CD4-positive, alpha-beta T cell treated with Interleukin-4 for 4 hours (primary cell): ENCODE measurements at places on chromosomes 7 and 10.

GRCh38 chr10:77027576-77027975 is 610.0 kb downstream of the KCNMA1 start:
- DNase-seq, result no peak

- no peak for DNase-seq
Observed at GRCh38 chr10:58651040-58651439, 138.4 kb downstream of the BICC1 start.

DNA sequence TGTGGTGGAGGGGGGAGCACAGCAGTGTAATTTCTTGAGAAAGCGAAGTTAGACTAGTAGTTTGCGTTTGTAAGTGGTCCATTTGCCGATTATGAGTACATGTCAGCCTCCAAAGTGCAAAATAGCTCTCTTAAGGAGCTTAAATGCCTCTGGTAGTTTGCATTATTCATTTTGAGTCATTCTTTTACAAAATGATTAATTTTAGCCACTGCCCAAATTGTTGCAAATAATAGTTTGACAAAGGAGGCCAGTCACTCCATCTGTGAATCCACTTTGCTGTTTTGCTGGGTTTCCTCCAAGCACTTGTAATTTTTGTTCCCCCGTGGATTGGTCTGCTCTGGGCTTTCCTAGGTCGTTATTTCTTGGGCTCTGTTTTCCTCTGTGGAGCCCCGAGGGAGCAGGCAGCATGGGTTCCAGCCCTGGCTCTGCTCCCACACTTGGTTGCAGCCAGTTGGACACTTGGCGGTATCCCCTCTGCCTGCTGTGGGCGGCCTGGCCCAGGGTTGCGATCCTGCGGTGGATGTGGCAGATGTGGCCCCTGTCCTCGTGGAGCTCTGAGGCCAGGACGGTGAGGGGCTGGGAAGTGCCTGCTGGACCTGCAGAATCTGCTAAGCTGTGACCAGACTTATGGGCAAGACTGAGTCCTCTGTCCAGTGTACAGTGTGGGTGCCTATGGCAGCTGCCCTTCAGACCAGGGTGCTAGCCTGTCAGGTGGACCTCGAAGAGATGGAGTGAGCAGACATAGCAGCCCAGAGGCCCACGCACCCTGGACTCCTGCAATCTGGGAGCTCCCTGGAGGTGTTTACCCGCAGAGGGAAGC is 129.1 kb upstream of the BTBD16 start:
- DNase-seq, result no peak

GRCh38 chr7:82284936-82285519 is 158.5 kb downstream of the CACNA2D1 start:
- no peak for DNase-seq

DNA sequence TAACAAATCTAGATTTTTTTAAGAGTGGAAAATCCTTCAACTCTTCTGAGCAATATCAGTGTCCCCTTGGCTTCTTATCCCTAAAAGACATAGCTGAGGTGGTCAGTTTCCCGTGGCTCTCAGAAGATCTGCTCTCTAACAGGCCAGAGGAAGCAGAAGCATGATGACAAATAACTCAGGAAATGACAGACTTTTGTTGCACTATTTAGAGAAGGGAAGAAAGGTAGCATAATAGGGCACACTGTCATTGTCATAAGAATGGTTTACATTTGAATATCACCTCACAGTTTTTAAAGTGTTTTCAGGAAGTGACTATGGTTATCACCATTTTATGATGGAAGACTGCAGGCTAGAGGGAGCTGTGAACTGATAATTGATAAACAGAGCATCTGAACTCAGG is 33.6 kb upstream of the RAPGEF5 start:
- no peak for DNase-seq

DNA sequence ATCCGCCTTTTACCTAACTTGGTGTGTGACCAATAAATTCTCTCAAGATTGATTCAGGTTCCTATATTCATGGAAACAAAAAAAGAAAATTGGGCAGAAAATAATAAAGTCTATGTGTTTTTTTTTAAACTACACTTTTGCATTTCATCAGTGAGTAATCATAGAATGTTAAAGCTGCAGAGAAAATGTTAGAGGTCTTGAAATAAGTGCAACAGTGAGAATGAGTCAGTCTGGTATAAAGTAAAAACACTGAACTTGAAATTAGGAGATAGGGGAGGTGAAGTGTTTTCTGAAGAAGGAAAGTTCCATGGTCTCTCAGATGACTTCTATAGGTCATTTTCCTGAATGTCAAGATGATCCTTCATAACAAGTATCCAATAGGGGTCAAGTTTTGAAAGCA is 202.6 kb upstream of the NRP1 start:
- DNase-seq, result no peak

DNA sequence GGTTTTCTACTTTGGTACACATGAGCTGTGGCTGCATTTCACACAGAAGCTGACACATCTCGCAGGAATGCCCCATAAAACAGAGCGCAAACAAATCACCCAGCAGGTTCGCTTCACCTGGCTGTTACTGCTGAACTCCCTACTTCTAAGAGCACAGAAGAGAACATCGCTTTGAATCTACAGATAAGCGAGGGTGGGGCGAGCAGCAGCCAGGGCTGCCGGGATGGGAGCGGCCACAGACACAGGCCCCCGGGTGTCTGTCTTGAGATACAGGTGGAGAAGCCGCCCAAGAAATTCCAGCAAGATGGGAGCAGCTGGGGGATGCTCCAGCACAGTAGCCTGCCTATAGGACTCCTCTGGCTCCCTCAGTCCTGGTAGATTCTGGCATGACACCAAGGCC is 27.4 kb downstream of the OGDHL start:
- no peak for DNase-seq

- DNase-seq, result no peak
Observed at GRCh38 chr10:32713560-32713959, 244.5 kb downstream of the ITGB1 start.

DNA sequence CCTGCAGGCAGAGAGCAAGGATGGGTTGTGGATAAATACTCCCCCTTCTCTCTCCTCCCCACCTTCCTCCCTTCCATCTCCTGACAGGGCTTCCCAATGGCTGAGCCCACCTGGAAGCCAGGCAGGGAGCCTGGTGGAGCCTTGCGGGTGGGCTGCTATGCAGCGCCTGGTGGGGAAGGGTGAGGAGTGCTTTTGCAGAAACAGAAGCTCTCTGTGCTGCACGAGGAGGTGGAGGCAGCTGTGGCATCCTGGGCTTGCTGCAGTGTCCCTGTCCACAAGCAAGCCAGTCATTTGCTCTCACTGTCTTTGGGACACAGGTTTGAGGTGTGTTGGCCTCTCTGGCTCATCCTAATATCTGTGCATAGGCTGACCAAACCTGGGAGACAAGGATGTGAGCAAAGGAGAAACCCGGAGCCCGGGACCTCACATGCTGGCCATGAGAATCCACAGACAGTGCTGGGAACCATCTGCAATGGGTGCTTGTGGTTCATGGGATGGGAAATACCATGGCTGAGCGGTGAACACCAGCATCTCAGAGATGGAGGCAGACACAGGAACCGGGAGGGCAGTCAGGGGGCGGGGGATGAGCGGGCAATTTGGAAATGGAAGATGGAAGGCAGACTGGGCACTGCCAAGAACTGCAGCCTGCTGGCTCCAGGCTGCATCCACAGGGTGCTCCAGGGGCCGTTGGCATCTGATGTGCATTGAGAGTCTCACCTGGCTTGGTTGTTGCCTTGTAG is 364.2 kb downstream of the GLRX3 start:
- DNase-seq, result no peak

DNA sequence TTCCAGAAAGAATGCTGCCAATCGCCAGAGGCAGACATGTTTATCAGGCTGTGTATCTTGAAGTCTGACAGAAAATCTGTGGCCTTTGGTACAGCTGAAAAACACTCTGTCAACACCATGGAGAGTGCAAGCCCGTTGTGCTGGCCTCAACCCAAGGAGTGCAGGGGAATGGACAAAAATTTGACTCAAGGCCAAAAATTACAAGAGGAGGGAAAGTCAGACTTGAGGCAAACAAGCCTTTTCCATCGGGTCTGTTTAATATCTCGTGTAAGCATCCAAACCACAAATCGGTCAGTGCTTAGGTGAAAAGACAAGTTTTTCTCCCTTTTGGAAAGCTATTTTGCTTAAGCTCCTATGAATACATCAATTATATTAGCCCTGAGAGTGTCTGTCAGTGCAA is 305.3 kb upstream of the NFE2L3 start:
- no peak for DNase-seq

DNA sequence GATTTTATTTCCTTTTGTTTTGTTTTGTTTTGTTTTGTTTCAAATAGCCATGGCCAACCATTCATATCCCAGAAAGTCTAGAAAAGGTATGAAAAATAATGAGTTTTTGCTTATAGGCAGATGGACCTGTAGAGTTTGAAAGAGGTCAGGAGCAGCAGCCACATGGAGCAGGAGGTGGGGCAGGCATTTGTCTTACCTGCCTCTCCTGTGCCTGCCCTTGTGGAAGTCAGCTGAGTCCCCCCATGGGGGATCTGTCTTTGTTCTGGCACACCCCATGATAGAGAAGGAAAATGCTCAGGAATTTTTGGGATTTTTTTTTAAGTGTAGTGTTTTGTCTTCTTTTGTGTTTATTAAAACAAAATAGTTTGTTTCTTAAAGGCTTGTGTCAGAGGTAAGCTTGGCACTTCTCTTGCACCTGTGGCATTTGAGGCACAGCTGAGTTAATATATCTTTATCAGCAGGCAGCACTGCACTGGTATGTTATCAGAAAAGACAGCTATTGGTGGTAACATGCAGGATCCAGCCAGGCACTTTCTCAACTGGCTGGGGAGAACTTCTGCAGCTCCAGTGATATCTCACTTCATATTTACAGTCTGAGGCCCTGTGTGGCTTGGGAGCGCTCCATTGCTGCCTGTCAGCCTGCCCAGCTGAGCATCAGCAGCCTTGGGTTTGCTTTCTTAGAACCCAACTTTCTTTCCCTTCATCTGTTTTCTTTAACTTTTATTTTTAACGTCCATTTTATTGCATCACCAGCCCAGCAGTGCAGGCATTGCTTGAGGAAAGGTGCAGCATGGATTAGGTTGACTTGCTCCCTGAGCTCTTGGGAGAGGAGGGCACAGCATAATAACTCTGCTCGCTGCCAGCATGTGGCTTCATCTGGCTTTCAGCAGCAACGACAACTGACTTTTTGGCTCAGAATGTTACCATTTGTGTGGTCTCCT is 44.4 kb downstream of the LRRC4 start:
- no peak for DNase-seq

GRCh38 chr10:79399223-79399831 is 46.1 kb downstream of the ZCCHC24 start:
- DNase-seq, result no peak

DNA sequence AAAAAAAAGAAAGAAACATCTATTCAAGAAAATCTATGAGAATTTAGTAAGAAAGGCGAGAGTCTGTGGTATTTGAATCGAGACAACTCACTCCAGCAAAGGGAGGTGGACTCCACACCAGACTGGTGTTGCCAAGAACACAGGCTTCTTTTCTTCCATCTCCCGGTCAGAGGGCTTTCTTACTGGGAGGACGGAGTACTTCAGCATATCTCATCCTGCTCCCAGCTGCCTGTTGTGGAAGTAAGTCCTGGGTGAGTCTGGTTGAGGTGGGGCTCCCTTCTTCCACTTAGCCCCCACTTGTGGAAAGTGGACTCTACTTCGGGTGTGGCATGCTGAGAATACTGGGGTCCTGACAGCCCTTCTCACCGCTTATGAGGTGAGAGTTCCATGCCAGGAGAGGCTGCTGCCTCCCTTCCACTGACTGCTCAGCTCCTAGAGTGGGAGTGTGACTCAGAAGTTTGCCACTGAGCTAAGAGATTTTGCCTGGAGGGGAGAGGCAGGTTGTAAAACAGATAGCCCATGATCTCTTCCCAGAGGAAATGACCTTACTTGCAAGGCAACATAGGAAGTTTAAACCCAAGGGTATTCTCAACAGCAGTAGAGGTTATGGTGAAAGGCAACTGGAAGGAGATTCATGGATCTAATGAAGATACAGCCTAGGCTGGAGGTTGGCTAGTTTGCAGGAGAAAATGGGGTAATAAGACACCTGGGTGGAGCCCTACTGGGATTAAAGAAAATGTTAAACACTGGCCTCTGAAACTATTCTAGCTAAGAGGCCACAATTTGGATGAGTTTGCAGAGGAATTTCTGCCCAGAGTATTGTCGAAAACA is 3.5 kb upstream of the NACAD start:
- no peak for DNase-seq

GRCh38 chr7:108263425-108263824 is 133.3 kb upstream of the LAMB4 start:
- no peak for DNase-seq

DNA sequence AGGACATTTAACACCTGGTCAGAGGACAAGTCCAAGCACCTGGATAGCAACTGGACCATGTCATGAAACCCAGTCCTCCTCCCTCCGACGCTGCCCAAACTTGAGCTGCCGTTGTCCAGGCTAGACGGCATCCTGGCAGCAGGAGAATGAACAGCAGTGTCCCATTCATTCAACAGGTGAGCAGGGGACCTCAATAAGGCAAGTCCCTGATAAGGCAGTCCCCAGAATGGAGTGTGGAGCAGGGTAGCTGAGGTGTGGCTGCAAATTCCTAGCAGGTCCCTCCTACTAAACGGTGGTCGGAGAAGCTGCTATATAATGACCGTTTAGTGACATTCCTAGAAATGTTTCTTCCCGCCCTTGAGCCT is 169.8 kb downstream of the PRKAG2 start:
- DNase-seq, result no peak

GRCh38 chr7:88915615-88916014 is 120.1 kb upstream of the TEX47 start:
- DNase-seq, result no peak

- DNase-seq, result no peak
Observed at GRCh38 chr10:113187063-113187777, 237.2 kb downstream of the TCF7L2 start.

- DNase-seq, result no peak
Observed at GRCh38 chr7:141271451-141271850, 197.6 kb downstream of the TMEM178B start.

GRCh38 chr10:59745163-59745650 is 8.0 kb downstream of the MRLN start:
- no peak for DNase-seq

GRCh38 chr10:73750819-73751218 is 6.6 kb downstream of the SEC24C start:
- no peak for DNase-seq

DNA sequence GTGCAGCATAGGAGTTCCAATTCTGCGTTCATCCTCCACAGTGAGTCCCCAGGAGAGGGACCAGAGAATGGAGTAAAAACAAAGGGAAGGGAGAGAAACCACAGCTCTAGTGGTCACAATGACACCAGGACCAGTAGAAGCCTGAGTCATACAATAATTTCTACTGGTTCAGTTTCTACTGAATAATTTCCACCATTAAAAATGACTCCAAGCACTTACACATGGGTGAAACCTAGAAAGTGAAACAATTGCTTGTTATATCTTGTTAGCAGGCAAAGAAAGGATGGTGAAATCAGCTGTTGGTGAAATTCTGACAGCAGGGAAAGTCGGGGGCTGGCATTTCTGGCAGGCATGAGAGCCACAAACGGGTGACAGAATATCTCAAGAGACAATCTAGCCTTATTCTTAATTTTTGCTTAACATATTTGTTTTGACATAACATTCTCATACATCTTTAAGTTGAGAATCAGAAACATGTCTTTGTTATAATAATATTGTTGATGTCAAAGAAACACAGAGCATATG is 1065.8 kb upstream of the C7orf33 start:
- DNase-seq, result no peak
